ENCODE measurements at places on chromosomes 11 and 22.
A peak's percentile ranks its signal among the peaks of the same experiment; 100 is the strongest.

DNA sequence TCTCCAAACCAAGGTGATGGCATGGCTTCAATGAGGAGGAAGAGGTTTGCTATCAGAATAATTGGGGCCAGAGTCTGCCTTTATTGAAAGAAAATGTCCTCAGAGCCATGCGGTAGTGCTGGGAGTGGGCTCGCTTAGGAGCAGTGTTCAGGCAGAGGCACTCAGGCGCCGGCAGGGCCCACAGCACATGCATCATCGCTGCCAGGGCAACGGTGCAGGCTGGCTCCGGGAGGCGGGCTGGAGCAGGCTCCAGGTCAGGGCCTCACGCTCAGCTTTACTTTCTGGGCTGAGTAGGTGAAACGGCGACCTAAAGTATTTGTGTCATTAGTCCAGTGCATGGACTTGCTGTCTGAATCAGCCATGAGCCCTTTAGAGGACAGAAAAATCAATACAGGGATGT is 169.9 kb upstream of the CCDC90B start:
- DNase-seq, result peak; percentile 0

DNA sequence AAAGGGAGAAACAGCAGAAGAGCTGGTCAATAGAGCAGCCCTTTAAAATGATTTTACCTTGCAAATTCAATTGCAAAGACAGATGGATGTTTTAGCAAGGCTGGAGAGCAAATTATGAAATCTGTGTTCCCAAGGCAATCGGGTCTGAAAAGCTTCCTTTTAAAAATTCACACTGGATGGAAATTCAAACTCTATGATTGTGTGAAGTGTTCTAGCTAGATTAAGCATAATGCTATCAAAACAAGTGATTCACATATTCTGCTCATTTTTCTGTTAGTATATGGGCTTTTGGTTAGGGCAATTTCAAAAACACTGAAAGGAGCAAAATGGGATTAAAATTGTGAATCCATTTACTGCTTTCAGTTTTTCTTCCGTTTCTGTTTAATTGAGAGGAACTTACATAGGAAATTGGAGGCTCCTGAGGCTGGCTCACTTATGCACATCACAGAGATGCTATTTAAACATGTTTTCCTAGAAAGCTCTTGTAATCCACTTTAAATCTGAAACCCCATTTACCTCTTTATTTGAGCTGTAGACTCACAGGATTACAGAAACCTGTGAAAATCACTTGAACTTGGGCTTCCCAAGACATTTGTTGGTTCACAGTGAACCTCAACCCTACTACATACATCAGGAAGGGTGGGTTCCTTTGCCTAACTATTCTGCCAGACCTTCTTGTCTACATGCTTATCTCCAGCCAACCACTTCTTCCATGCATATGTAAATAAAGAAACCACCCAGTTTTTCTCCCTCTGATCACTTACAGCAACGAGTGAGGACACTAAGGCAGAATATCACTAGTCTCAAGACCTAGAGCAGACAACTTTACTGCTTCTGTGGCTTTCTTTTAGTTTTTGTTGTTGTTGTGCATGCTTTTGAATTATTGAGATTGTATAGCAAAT is 201.9 kb upstream of the PITPNB start:
- DNase-seq, result no peak

DNA sequence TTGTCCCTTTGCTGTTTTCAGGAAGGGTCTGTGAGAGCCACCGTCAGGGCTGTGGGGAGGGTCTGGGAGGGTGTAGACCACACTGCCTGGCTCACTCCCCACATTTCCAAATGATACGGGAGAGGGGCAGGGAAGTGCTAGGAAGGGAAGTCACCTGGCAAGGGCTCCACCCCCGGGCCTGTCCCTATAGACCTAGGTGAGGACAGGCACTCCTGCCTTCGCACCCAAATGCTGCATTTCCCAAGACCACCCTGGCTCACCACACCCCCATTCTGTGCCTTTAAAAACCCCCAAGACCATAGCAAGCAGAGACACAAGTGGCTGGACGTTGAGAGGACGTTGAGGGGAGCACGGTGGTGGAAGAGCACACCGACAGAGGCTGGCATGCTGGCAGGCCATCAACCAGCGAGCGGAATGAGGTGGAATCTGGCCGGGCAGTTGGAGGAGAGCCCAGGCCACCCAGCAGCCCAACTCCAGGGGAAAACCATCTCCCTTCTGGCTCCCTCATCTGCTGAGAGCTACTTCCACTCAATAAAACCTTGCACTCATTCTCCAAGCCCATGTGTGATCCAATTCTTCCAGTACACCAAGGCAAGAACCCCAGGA is 45.7 kb downstream of the GNB1L start:
- no peak for DNase-seq

DNA sequence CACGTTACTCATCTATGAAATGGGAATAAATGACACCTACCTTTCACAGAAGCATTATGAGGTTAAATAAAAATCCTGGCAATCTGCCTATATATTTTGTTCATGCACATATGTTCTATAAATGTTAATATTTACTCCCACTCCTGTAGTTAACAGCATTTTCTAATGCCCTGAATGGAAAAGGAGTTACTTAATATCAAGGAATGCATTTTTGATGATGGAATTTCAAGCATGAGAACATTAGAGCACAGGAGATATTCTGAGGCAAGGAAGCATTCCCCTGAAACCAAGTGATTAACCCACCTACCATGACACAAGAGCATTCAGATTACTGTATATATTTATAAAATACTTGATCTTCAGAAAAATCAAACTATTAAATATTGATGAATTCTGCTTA is 102.1 kb downstream of the ARHGAP32 start:
- no peak for DNase-seq

- no peak for DNase-seq
Observed at GRCh38 chr11:87022254-87022653, 15.5 kb upstream of the TMEM135 start.

DNA sequence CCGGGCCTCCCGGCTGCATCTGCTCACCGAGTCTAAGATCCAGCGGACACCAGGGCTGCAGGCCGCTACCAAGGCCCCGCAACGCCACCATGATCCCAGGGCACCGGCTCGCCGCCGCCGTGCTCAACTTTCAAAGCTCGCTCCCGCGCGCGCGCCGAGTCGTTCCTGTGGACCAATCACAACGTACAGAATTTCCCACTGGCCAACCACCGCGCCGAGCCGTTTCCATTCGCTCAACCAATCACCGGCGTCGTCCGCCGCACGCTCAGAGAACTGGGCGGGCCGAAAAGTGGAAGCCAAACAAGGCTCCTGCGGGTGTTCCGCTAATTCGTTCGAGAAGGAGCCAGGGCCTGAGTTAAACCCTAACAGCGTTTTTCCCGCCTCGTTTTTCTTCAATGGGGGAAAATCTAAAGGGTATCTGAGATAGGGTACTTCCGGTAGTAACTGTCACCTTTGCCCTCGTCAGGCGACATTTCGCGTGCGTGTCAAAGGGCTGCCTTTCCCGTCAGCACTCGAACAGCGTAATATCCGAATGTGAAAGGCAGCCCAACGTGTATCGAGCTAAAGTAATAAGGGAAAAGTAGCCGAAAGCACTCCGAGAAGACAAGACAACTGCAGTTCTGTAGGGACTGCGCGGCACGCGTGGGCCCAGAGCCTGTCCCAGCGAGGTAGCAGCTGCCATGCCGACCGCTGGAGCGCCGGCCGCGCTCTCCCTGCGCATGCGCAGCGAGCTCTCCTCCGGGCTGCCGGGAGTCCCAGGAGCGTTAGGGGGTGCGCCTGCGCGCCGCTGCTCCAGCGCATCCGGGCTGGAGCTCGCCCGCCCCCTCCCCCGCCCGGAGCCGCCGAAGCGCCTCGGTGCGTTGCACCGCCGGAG is at the start of the genes NCAPD3 and VPS26B:
NCAPD3 (minus strand) TSS at position 132 of the 874 bp plus-strand sequence; CDS start at position 91, 41 bp downstream.
VPS26B (plus strand) TSS at position 836 of the 874 bp plus-strand sequence. CDS start 452 bp downstream, outside the sequence.
- DNase-seq, result peak; percentile 93

GRCh38 chr22:42678894-42679293 is 29.7 kb upstream of the CYB5R3 start:
- no peak for DNase-seq

DNA sequence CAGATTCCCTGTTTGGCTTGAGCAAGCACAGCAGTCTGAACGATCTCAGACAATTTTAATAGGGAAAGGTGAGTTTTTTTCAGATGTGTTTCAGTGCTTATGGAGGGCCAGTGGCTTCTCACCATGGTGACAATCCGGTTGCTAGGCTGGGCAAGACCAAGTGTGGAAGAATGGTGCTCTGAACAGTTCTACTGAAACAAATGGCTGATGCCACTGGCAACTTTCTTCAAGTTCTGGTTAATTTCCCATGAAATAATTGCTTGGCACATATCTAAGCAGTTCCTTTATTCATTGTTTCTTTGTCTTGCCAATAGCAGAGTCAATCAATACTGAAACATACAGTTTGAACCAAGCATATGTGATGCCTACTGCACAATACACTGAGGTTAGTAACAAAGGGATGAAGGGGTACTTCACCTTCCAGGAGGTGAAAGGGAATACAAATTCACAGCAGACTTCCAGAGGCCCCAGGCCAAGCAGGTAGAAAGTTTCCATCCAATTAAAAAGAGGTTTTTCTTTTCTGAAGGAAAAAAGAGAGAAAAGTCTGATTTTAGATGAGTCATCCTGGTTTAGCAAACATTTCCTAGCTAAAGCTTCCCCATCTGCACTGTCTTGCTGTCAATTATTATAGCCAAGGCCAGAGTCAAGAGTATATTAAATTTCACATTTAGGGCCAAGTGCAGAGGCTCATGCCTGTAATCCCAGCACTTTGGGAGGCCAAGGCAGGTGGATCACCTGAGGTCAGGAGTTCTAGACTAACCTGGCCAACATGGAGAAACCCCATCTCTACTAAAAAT is 21.2 kb upstream of the NDUFC2 start:
- DNase-seq, result peak; percentile 22

GRCh38 chr11:99952816-99953215 is 734.3 kb upstream of the ARHGAP42 start:
- peak; percentile 39 for DNase-seq

DNA sequence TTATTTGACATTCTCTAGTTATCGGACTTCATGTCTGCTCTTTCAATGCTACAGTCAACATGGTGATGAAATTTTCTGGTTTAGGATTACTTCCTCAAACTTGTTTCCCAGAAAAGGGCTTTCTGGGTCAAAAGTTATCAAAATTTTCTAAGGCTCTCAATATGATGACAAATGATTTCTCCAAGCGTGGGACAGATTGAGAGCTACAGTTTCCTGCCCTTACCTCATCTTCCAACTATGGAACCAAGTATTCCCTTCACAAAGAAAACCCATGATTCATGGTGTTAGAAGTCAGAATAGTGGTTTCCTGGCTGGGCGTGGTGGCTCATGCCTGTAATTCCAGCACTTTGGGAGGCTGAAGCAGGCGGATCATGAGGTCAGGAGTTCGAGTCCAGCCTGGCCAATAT is 17.8 kb downstream of the MYO18B start:
- DNase-seq, result peak; percentile 95

GRCh38 chr11:19345848-19346681 is 105.3 kb upstream of the E2F8 start:
- DNase-seq, result no peak

DNA sequence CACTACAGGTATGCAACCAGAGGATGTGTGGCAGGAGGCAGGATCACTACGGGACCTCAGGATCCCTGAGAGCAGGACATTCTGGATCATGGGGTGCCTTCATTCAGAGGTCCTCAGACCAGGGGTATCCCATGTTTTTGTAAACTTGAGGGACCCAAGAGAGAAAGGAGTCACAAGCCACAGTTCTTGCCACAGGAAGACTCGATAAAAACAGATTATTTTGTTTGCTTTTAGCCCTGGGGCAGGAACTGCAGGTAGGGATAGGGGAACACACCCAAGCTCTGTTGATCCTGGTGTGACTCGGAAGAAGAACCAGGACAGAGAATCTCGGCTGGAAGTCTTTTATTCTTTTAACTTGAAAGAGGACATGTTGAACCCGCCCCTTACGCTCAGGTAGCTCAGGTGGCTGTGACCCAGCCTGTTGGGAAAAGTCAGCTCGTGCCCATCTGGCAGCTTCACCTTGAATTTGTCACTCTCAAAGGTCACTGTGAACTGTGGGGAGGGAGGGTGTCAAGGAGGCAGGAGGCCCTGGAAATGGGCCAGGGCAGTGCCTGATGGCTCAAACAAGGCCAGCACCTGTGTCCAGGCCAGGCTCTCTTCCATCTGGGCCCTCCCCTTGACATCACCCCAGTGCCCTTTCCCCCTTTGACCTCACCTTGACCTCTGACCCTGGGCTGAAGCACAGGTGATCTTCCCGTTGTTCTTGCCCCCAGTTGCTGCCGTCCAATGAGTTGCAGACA is 9.8 kb downstream of the LGALS2 start:
- DNase-seq, result no peak

DNA sequence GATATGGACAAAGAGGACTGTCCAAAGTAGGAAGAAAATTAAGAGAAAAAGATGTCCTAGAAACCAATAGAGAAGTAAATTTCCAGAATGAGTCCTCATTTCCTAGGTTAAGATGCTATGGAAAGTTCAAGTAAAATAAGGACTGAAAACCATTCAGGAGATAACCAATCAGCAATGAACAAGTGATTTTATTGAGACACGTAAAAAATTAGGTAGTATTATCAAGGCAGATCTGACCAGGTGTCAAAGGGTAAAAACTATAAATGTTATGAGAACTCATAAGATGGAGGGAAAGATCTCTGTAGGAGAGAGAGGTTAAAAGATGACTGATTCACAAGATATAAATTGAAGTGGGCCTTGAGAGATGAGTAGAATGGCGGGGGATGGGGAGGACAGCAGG is 50.2 kb downstream of the SPATA19 start:
- DNase-seq, result no peak

DNA sequence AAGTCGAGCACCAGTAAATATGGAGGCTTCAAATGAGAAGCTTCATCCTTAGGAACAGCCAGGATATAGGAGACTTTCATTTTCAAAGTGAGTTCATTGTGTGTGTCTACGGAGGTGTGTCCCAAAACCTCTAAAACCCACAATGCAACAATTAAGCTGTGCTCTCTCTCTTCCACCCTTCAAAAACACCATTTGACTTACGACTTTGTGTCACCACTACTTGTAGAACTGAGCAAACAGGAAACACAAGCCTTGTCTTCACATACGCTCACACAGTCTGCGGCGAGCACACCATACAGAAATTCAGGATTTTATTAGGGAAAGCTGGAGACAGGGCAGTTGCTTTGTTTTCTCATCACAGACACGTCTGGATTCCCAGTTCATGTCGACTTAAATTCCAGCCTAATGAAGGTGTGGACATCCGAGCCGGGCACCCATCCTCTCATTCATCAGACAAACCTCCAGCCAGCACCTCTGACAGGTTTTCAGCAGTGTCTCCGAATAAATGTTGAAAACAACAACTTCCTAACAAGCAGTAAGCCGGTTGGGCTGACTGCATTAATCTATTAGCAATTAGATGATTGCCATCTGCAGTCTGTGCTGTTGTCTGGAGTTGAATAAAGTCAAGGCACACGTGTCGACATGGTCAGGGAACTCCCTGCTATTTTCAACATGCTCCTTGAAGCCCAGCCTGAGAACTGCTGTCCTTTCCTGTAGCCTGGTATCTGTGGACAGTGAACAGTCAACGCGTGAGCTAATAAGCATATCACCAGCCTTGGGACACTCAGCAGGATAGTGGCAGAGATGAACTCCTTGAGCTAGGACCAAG is 1411.1 kb downstream of the BRD1 start:
- DNase-seq, result no peak

DNA sequence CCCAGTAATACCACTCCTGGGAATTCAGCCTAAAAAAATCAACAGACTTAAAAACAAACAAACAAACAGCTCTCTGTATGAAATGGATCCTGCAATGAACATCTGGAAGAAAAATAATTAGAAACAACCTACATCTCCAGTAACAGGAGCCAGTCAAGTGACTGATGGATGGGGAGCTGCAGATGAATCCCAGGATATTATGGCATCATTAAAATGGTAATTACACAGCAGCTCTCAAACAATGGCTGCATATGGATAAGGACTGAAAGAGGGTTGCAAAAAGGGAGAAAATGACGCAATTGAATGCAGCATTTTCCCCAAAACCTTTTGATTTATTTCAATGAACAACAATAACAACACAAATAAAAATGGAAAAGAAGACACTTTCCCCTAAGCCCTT is 4.1 kb downstream of the NPTXR start:
- no peak for DNase-seq

Data from fibroblast of lung (primary cell).